ENCODE measurements at places on chromosomes 7 and 10. TPM values are rescaled to one million over a fixed set of nuclear protein-coding genes. Genes with fewer than 3 reads are reported as not detected.

The MARVELD1 gene
- total RNA-seq: 43.3 TPM

The CYP2C19 gene
- not detected for total RNA-seq

The MAT1A gene
- total RNA-seq: 0.10 TPM

The SORCS1 gene
- total RNA-seq: not detected

The OPTN gene
- 59.1 TPM for total RNA-seq

The CTAGE4 gene
- not detected for total RNA-seq

The ELFN1 gene
- 0.37 TPM for total RNA-seq

The AZGP1 gene
- total RNA-seq: not detected

The GRM8 gene
- total RNA-seq: not detected

The PDZD7 gene
- 0.67 TPM for total RNA-seq

All from A549 treated with Hydrocortisone at 1 μM for 4 hours (cell line).